ENCODE measurements at places on chromosomes 4 and X.

DNA sequence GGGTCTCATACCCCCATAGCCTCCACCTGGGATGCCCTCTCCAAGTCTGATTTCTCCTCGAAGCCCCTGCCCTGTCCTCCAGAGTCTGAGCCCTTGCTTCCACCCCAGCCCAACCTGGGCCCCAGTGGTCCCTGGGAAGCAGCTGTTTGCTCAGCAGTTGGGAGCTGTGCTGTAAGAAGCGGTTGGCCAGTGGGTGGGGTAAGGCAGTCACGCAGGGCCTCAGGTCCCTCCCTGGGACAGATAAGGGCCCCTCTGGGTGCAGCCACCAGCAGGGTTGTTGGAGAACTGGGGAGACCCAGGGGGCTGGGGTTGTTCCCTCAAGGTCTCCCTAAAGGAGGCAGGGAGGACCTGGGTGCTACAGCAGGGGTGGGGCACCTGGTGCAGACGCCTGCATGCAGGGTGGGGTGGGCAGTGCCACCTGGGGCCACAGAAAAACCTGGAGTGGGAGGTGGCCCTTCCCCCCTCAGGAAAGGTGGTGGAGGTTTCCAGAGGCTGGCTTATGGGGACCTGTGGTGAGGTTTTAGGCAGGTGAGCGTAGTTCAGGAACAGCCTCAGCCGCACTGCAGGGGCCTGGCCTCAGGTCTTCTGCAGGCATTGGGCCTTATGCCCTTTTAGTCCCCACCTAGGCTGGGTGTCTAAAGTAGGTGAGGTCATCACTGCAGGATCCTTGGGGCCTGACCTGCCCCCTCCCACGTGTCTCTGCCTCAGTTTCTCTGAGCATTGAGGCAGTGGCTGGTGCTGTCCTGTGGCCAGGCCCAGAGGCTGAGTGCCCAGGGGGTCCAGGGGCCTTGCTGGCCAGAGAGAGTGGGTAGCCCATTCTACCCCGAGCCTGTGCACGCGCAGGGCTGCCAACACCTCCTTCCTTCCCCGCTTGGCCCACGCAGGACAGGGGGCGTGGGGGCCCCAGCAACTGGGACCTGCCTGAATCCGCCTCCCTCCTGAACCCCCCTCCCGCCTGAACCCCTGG, 3.1 kb upstream of the SLC26A1 start:
- no peak for DNase-seq

GRCh38 chr4:115113506-115114106, at the start of gene NDST4:
Gene NDST4, minus strand, starts transcription at chr4:115113620. Its CDS starts 36,584 bp downstream, at chr4:115077036.
- DNase-seq = no peak

GRCh38 chrX:148794350-148794749, 293.9 kb downstream of the AFF2 start:
- DNase-seq = no peak

GRCh38 chr4:188428935-188429334, 289.7 kb downstream of the TRIML1 start:
- no peak for DNase-seq

DNA sequence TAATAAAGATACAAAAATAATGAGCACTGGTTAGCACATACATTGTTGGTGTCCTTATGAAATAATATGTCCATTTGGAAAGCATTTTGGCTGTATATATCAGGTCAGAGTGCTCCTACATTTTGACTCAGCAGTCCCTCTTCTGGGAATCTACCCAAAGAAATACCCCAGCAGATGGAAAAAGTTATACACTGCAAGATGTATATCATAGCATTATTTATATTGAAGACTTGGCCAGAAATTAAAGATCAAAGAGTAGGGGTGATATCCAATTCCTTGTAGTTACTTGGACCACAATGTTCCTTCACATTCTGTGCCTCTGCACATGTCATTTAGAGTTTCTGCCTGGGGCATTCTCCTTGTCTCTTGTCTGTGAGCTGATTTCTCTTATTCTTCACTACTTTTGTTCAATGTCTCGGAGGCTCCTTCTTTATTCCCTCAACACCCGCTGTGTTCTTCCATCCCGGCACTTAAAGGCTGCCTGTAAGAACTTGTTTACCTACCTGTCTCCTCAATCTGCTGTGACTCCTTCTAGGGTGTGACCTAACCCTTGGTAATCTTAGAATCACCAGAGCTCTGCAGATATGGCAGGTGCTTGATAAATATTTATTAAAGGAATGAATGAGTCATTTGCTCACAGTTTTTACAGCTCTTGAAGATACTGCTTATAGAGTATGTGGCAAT, 3.1 kb upstream of the TSPAN5 start:
- no peak for DNase-seq

DNA sequence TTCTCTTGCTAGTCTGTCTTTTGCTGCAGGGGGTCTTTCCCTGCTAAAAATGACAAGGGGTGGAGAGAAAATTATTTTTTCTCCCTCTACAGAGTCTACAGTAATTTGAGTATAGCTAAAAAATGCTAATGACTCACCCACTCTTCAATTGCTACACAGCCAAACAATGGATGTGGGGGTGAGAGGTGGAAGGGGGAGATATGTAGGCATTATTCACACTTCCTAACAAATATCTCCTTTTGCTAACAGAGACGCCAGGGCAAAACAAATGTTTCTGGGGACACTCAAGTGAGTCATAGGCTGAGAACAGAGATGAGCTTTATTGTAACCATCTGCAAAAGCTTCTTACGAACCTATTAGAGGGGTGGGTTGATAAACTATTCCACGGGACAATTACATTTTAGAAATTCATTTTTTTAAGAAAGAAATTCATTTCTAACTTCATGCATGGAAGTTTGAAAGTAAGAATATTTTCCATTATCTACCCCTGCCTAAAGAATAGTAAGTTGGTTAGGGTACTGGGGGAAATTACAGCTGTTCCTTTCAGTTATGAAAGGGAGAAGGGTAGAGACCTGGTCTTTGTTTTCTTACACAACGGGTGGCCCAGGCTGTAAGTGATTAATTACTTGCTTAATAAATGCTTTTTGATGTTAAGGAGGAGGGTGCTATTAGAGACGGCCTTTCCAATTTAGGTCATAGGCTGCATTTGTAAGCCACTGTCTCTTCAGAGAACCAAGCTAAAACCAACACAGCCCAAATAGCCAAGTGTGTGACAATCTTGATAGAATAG, 12.8 kb downstream of the SCD5 start:
- DNase-seq = no peak

DNA sequence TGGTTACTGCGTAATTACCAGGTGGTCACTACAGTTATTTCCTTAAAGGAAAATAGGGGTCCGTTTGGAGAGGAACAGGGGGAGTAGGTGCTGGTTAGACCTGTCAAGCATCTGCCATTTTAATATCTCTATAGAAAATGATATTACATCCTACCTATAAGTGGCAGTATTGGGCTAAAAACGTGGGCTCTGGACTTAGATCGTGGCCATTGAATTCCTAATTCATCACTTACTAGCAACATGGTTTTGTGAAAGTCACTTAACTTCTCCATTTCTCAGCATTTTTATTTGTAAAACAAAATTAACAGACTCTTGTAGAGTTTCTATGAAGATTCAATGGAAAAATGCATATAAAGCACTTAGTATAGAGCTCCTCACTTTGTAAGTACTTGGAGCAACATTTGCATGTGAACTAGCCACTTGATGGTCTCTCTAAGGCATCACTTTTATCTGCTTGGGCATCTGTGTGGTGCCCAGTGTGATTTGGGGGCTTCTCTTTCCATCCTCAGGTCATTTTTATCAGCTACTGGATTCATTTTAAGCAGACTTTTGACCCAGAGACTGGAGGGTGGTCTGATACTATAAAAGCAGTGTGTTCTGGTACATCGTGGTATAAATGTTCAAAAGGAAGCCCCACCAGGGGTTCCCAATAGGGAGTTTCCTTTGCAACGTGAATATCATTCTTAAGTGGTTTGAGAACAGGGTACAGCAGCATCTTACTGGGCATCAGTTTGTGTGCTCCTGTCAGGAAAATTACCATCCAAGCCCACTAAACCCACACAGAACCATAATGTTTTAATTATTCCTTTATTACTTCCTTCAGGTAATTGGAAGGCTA, 42.7 kb upstream of the RASSF6 start:
- DNase-seq = no peak

DNA sequence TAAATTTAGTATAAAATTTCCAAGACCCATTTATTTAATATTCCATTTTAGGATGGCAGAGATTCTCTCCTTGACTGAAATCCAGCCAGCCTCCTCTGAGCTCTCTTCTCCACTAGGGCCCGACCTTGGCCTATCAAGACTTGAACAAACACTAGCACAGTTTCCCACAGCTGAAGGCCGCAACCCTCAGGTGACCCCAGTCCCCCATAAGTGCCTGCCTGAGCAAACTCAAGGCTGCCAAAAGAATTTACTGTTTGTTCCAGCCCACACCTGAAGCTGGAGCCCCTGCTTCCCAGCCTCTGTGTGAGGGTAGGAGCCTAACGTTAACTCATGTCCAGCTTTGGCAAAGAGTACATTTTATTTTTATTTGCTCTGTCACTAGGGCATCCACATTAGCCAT, 629.0 kb upstream of the ZFP42 start:
- DNase-seq = no peak

DNA sequence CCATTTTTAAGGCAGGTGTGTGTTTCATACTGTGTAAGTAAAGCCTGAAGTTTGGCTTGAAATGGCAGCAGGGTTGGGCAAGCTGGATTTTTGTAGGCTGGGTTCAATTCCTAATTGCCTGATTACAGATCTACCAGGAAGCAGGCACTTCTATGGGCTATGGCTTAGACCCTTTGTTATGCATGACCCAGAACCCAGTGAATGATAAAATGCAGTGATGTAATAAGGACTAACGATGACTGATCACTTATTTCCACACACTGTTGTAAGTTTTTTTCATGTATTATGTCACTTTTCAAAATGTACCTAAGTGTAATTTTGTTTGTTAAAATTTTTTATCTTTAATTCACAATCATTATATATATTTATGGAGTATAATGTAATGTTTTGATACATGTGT, 8.6 kb downstream of the LANCL3 start:
- no peak for DNase-seq

DNA sequence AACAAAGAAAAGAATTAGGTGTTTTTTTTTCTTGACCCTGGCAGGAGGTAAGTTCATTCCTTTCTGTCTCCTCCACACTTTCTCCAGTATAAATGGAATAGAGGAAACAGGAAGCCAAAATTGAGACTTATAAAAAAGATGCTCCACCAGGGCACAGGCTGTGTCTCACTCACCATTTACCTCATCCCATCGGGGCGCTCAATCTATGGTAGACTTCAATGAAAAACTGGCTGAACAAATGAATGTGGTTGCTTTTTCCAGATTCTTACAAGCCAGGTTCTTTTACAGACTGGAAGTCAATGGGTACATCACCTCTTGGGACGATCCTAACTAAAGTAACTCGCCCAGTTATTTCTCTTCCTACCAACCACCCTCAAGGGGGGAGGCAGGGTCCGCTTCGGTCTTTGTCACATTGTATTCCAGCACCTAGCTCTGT, 685 bp downstream of the COMMD8 start:
- no peak for DNase-seq

DNA sequence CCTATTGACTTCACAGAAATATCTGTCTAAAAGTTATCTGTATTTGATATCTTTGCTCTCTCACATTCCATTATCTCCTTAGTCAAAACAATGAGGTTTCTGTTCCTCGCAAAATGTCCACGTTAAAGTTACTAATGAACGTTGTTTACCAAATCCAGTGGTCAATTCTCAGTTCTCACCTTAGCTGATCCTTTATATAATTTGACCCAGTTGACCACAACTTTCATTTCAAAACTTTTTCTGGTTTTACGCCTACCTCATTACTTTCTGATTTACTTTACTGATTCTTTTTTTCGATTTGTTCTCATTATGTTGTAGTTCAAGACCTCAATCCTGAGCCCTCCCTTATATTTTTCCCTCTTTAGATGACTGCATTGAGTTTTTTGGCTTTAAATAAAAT, 186.6 kb downstream of the IL1RAPL1 start:
- DNase-seq = no peak

- no peak for DNase-seq
Measured at GRCh38 chr4:77852892-77853495, 9.6 kb upstream of the MRPL1 start.

GRCh38 chrX:23223169-23223568, 111.5 kb upstream of the PTCHD1 start:
- DNase-seq = no peak

DNA sequence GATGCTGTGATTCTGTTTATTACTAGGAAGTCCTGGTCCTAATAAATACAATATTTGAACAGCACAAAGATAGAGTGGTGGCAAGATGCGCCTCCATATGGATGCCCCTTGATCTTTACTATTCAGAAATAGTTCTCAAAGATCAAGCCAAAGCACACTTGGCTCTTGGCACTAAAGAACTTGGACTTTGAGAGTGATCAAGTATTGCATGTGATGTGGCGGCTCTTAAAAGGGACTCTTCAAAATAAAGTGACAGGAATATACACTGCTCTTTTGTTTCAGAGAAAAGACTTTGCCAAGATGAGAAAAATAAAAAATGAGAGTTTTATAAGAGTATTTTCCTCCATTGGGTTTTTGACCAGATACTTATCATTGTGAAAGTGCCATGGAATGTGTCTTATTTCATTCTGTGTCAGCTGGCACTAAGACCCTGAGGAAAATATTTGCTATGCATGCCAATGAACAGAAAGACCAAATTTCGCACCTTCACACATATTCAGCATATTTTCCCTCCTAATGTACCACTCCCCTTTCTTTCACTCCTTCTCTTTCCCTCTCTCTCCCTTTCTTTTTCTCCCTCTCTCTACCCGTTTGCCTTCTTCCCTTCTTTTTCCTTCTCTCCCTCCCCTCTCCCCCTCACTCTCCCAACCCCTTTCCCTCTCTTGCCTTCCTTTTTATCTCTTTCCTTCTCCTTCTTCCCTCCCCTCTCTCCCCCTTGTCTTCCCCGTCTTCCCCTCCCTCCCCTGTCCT, 35.1 kb downstream of the ARHGAP24 start:
- DNase-seq = no peak

GRCh38 chr4:169620880-169621248, 486 bp downstream of the CLCN3 start:
- no peak for DNase-seq

DNA sequence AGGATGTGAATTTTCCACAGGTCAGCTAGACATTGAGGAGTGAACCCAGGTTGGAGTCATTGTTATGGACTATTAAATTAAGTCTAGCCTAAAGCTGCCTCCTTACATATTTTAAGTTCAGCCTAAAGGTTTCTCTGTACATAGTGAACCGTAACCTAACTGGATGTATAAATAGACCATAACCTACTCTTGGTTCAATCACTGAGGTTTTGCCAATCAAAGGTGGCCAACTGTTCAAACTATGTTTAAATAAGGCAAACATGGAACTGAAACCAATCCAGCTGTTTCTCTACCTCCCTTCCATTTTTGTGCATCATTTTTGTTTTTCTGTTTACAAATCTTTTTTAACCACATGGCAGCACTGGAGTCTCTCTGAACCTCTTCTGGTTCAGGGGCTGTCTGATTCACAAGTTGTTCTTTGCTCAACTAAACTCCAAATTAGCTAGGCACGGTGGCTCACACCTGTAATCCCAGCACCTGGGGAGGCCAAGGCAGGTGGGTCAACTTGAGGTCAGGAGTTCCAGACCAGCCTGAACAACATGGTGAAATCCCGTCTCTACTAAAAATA, 43.9 kb upstream of the SFRP2 start:
- DNase-seq = no peak

- no peak for DNase-seq
Measured at GRCh38 chrX:13449441-13449840, 120.0 kb upstream of the EGFL6 start.
